ENCODE measurements at places on chromosomes 2 and 18.

DNA sequence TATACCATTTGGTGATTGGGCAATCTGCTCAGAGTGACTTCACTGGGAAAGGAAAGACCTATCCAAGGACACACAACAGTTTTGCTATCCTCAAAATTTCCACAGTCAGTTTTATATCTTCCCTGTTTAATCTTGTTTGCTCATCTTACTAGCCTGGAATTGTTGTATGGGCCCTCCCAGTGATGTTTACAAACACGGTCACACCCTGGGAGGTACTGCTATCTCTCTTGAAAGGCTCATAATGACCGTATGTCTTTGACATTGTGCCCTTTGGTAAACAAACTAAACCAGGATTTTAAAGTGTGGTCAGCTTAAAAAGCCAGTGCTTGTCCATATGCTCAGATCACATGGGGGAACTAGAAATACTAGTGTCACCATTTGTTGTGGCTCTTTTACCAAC, 277.0 kb downstream of the CDH2 start:
- DNase-seq: no peak

GRCh38 chr2:235324324-235324723, 169.5 kb upstream of the AGAP1 start:
- DNase-seq: no peak

GRCh38 chr2:143843686-143844085, 676.2 kb downstream of the ZEB2 start:
- no peak for DNase-seq

DNA sequence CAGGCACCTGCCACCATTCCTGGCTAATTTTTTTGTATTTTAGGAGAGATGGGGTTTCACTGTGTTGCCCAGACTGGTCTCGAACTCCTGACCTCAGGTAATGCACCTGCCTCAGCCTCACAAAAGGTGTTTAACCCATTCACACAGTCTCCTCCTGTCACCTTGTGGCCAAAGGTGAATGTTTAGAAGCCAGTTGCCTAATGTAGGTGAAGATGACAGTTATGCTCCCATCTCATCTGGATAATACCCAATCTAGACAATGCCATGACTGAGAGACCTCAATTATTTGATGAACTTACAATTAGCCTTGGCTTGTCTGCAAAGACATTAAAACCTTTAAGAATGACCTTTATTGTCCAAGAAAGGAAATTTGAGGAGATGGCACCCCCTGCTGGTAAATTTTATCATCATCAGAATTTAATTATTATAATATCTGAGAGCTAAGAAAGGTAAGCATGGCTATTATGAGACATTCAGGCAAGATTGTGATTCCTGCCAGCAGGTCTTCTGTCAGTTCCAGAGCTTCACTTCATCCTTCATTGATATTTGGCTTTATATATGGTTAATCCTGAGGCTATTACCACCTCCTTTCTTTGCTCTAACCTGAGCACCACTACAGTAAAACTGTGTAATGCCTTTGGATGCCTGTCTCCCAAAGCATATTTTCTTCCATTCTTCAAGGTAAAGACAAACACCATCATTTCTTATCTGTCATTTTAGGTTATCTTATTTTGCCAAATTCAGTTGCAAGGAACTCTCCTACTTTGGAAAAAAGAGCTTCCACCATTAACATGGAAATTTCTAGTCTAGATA, 117.6 kb downstream of the FAM124B start:
- DNase-seq: no peak

DNA sequence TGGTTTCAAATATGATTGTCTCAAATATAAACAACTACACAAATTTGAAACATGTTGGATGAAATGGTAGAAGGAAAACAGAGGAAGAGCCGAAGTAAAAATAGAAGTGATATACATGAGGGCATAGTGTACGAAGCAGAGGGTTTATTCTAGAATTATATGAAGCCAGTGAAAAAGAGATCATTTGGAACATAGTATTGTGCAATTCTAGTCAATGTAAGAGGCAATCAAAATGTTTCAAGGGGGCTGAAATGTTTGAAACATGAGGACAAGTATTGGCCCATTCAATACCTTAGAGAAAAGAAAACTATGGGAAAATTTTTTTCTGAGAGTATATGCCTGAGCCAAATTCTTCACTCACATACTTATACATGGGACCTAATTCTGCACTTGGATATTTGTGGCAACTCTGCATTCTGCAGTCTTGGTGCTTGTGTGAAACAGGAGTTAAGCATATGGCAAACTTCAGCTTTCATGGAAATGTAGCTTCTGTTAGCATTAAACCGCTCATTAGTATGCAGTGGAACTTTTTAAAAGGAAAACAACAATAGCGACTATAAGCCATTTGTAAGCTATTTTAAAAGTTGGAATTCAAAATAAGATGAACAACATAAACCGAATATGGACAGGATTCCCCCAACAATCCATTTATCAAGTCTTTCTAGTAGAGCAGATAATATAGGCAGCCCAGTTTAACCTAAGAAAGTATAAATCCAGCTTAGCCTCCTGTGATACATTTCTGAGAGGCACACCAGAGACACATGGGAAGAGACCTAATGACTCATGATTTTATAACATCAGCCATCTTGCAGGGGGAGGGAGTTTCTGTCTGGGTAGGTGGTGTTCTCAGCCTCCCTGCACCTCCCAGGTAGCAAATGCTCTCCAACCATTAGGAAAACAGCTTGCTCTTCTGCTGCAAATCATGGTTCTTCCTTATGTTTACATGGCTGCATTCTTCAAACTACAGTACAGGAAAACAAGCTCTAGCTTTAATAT, 197.8 kb downstream of the PAX3 start:
- no peak for DNase-seq

- DNase-seq: no peak
These were observed 298.5 kb upstream of the CELF4 start for GRCh38 chr18:37864122-37864521.

DNA sequence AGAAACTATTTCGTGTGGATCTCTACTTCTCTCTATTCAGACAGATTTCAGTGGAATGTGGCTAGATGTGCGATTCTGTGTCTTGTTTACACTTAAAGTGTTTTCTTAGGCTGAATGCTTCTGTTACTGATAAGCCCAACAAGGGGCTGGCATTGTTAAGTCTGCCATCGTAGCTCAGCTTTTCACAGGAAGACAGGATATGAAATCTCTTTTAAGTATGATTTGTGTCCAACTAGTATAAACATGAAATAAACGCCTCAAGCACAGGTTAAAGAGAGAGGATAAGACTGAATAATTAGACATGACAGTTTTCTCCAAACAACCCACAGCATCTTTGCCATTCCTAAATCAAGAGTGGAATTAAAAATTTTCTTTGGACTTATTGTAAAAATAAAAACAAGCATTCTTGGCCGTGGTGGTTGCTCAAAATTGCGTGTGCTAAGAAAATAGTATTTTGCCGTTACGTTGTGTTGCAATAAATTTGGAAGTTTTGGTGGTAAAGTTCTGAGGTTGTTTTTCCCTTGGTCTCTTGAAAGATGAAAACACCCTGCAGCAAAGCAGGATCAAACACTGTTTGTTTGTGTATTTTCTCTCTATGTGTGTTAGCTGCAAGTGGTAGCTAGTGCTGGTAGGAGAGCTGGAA, 1.0 kb downstream of the VIT start:
- no peak for DNase-seq

DNA sequence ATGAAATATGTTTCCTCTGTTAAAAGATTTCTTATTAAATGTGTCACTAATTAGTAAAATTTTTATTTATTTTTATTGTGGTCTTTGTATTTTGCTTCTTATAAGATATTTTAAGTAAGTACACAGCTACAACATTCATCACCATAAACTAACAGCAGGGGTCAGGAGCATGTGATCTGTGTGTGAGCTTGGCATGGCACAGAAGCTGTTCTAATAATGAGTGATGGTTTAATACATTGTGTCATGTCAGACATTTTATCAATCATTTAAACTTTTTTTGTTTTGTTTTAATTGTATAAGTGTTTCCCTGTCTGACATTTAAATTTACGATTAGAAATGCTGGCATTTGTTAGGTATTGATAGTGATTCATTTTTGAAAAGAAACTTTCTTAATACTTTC, 585.4 kb downstream of the DSC3 start:
- DNase-seq: no peak

DNA sequence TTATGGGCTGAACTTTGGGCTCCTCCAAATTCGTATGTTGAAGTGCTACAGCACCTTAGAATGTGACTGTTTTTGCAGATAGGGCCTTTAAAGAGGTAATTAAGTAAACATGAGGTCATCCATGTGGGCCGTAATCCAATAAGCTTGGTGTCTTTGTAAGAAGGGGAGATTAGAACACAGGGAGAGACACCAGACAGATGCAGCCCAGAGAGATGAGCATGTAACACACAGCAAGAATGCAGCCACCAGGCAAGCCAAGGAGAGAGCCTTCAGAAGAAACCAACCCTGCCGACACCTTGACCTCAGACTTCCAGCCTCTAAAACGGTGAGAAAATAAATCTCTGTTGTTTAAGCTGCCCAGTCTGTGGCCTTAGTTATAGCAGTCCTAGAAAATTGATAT, 74.3 kb downstream of the HRH4 start:
- no peak for DNase-seq

DNA sequence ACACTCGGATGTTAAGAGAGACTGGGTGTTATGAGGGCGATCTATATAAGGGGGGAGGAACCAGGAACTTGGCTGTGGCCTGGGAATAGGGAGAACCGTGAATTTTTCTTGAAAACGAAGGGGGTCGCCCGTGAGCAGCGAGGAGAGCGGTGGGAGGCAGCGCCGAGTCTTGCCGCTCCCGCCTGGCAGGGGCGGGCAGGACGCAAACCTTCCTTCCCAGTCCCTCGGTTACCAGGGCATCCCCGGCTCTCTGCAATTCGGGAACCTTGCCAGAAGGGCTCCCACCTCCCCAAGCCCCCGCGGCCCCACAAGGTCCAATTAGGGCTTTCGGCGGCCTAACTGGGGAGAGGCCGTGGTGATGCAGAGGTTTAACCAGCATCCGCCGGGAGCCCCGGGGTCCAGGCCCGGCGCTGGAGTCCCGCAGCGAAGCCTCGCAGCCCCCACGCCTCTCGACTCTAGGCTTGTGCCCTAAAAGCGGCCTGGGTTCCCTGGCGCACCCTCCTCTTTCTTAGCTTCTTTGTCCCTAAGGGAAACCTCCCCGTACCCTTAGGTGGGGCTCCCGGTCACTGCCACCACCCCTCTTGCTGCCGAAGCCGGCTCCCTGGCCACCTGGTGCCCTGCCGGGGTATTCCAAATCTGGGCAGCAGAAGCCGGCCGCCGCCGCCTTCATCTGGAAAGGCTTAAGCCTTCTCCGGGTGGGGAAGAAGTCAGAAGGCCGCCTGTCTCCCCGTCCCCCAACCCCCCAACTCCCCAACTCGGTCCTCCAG, 680 bp upstream of the FHOD3 start:
- DNase-seq: no peak

DNA sequence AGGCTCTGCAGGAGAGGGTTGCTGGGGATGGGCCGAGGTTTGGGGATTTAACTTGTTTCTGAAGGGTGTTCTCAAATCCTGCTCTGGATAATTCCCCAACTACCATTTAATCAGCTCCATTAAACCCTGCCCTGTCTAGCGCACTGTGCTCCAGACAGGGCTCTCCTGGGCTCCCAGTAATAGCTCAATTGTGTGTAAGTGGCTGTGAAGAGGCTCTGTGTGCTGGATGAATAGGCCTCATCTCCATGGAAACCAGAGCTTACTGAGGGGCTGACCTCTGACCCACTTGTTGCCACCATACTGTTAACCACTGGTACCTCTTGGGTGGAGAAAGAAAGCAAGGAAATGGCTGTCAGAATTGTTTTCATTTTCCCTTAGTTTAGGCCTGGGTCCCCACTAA, 92.9 kb downstream of the TGOLN2 start:
- DNase-seq: no peak

- DNase-seq: no peak
These were observed 114.0 kb downstream of the KLHL29 start for GRCh38 chr2:23498943-23499342.

DNA sequence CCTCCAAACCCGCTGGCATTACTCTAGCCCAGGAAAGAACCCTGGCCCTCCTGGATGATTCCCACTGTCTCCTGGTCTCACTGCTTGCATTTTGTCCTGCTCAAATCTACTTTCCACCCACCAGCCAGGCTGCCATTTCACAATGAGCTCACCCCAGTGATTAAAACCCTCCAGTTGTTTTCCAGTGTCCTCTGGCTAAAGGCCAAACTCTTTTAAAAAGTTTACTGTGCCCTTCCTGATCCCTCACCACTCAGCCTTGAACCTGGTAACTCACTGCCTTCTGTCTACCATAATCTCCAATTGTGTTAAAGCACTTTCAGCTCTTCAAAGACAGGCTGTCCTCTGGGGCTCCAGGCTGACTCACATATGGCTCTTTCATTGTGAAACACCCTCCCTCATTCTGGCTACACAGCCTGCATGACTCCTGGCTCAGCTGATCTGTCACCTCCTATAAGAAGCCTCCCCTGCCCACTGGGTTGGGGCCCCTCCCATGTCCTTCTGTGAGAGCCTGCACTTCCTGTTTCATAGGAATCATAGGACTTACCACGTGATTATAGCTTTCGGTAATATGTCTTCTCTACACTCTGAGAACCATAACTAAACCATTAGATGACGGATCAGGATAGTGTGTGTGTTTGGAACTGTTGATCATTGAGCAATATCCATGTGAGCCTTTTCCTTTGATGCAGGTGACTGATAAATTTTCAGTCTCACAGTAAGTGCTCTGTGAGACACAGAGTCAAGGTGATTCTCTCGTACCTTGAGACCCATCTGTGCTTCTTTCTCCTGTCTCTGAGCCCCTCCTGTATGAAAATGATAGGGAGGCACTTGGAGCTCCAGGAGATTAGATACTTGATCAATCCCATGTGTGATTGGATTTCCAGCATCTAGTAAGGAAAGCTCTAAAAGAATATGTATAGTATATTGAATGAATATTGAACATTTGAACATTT, 590.8 kb upstream of the ID2 start:
- DNase-seq: no peak

GRCh38 chr2:109246176-109246575, 117.2 kb downstream of the SH3RF3 start:
- no peak for DNase-seq

DNA sequence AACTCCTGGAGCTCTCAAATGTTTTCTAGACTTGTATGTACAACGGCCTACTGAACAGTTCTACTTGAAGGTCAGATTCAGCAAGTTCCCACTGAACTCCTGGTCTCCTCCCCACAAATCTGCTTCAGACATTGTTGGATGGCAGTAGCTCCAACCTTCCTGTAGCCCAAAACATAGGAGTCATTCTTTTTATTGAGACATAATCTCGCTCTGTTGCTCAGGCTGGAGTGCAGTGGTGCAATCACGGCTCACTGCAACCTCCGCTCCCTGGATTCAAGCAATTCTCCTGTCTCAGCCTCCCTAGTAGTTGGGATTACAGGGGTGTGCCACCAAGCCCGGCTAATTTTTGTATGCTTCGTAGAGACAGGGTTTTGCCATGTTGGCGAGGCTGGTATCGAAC, 47.3 kb downstream of the QPCT start:
- no peak for DNase-seq

GRCh38 chr2:119025013-119025412, 83.0 kb downstream of the MARCO start:
- no peak for DNase-seq

- DNase-seq: no peak
These were observed 259.2 kb upstream of the SLC14A2 start for GRCh38 chr18:45355944-45356520.
